ENCODE measurements at places on chromosomes 12 and 14.

DNA sequence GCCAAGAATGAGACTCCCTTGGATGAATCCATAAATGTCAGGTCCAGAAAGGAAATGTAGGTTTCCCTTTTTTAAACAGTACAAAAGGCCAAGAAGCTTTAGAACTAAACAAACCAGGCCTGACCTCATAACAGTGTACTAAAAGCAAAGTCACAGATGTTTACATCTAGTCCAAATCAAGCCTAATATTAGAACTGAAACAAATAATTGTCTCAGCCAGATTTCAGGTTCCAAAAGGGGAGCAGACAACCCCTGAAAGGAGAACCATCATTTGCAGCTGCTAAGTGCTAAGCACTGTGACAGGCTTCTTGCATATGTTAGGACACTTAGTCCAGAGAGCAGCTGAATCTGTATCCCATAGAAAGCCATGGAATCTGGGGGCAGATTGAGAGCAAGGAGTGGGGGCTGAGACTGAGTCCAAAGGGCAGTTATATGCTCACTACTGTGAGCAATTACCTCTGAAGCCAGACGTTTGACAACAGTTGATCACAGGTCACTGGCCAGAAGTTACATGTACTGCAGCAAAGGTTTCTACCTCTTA lies 90.1 kb downstream of the STXBP6 start:
- DNase-seq: no peak

GRCh38 chr12:3313066-3313465 lies 177.9 kb upstream of the PRMT8 start:
- DNase-seq: no peak

DNA sequence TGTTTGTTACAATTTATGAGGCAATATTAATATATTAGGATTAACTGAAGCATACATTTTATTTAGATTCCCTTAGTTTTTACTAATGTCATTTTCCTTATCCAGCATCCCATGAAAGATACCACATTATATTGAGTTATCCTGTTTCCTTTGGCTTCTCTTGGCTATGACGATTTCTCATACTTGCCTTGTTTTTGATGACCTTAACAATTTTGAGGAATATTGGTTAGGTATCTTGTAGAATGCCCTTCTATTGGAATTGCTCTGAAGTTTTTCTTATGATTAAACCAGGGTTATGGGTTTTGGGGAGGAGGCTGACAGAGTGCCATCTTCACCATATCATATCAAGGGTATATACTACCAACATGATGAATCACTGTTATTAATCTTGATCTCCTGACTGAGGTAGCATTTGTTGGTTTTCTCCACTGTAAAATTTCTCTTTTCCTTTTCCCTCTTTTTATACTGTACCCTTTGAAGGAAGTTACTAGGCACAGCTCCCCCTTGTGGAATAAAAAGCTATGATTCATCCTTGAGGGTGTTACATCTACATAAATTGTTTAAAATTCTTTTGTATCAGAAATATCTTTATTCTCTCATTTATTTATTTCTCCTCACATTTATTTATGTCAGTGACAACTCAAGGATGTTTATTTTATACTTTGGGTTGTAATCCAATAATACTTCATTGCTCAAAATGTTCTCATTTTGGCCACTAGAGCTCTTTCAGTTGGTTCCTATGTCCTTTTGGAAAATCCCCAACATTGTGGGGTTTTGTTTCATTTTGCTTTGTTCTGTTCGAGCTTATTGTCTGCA lies 239.0 kb downstream of the SLC16A7 start:
- peak; percentile 63 for DNase-seq

GRCh38 chr12:92378682-92379479 lies 233.2 kb upstream of the BTG1 start:
- DNase-seq: no peak

DNA sequence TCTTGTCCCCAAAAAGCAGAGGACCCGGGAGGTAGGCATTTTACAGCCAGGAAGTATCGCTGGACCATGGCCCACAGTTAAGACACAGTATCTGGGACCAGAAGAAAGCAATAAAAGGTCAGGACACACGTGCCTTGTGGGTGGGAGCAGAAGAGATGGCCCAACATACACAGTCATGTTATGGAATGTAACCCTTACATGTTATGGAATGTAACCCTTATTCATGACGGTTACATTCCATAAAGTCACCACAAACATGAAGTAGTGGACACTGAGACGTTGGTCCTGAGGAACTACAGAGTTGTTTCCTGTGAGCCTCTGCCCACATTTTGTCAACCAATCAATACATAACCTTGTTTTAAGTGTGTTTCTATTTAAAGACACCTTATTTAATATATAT lies 285.6 kb upstream of the FKBP4 start:
- no peak for DNase-seq

DNA sequence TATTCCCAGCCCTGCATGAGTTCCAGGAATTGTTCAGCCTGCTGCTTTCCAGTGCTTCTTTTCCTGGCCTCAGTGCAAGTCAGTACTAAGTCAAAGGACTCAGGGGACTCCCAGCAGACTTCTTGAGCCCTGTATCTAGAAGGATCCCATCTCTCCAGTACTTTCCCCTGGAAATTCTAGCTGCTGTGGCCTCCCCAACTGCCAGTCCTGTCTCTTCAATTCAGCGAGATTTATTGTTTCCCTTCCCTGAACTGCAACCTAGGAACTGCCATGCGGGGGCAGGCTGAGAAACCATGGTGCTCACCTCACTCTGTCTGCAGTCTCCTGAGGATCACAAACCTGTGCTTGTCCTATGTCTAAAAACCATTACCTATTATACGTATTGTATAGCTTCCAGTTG lies 31.8 kb downstream of the ZNF605 start:
- no peak for DNase-seq
